Caudate nucleus (tissue), 63 donors: ENCODE measurements at places on chromosomes 2 and 18.

DNA sequence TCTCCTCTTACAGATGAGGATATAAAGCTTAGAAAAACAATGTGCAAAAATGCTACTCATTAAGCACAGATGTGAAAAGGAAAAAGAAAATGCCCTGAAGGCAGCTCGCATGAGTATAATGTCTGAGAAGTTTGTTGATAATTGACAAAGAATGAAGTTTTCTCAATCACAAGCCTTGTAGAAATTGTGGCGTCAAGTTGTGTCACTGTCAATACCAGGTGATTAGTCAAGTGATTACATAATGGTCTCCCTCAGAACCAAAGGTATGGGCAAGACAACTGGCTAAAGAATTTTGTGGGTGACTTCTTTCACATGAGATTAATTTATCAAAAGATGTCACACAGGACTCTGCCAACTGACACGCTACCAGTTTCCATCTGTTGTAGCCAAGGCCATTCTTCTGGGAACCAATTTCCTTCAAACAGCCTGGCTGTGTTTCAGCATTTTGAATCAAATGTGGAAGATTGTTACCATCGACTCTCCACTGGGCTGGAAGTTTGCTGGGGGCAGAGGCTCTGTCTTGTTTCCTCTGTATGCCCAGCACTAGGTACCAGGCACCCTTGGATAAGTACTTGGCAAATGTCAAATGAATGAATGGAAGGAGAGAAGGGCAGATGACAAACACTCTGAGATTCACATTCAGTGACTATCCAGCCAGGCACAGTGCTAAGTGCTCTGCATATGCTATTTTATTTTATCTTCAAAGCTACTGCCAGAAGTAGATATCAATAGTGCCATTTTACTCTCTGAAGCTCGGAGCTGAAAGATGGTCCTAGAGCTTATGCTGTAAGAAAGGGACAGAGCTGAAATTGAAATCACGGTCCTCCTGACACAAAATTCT is 5.9 kb upstream of the FN1 start:
- no peak for DNase-seq

GRCh38 chr18:58862851-58863538 is 1.7 kb upstream of the ZNF532 start:
- no peak for DNase-seq

- no peak for DNase-seq
Observed at GRCh38 chr2:26683583-26683982, 8.9 kb upstream of the KCNK3 start.

DNA sequence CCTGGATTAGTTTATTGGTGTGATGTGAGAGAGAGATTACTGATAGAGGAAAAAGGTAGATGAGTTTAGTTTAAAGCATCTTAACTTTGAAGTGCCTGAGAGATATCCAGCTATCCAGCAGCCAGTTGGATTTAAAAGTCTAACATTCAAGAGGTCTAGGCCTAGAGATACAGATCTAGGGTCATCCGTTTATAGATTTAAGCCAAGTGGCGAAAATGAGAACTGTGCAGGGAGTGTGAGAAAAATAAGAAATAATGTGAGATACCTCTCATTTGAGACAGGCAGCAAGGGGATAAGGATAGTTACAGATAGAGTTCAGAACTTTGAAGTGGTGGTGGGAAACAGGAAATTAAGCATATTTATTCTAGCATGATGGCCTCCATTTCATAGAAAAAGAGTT is 5.3 kb upstream of the ORC2 start:
- DNase-seq = no peak

GRCh38 chr18:36375118-36375517 is 77.6 kb downstream of the FHOD3 start:
- no peak for DNase-seq

GRCh38 chr2:145759228-145759915 is 1239.5 kb upstream of the ZEB2 start:
- DNase-seq = no peak

DNA sequence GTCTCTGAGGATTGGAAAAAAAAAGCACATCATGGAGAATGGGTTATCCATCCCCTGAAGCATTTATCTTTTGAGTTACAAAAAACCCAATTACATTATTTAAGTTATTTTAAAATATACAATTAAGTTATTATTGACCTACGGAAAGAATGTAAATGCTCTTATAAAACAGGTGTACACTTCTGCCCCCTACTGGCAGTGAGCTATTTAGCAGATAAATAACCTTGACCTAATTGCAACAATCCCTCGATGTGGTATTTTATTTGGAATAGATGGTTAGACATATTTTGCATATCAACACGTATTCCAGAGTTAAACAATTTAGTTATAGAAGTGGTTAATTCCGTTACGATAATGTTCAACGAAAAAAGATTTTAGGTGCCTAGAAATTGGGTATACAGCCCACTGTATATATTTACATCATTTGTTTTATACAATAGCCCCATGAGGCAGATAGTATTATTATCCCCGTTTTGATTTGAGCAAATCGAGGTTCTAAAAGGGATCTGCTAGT is 9.1 kb upstream of the DAW1 start:
- DNase-seq = no peak

DNA sequence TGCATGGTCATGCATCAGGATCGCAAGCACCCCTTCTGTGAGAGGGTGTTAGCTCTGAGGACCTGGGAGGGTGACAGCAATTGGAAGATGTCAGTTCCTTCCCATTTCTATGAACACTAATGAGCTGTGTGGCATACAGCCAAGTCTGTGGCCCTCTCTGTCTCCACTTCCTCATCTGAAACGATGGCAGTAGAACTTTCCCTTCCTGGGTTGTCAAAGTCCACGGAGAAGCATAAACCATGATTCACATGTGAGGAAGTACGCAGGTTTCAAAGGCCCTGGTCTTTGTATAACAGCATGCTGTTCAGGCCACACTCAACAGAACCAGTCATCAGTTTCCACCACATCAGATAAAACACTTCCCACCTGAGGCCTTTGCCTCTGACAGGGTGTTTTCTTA is 167.4 kb upstream of the RAB6C start:
- peak; percentile 21 for DNase-seq

DNA sequence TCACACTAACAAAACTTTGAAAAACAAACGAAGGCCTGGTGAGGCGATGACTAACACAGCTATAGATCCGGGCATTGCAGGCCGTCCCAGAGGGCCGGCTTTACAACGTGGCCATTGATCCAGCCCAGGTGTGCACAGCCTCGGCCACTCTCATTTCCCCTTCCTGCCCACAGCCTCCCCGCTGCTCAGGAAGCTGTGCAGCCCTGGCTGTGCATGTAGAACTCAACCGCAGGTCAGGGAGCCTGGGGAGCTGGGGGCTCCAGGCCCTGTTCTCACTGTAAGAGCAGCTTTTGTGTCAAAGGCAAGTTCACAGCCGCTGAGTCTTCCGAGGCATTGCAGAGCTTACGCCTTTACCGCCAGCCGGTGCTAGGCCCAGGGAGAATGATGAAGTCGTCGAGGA is 87.2 kb downstream of the LONRF2 start:
- DNase-seq = no peak

DNA sequence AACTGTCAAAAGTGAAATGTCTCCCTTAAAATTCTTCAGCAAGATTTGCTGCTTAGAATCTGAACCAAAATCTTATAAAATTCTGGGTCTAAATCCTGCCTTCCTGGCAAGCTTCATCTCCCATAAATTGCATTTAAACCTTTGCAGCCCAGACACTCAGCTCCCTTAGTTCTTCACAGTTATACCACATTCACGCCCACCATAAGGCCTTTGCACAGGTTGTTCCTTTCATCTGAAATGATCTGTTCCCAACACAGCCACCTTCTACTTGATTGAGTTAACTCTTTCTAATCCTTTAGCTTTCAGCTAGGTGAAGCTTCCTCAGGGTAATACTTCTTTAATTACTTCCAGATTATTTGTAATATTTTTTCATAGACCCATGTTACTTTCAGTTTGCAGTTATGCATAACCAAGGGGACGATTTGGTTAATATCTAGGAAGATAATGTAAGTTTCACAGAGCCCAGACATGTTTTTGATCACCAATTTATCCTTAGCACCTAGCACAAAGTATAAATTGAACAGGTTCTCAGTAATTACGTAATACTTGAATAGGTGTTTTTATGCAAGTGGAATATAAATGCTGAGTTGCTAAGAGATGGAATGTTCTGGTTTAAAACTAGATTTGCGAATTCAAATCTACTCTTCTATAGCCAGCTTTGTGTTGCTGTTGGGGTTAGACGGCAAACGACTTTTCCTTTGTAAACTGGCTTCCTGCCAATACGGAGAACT is 779.7 kb upstream of the PKDCC start:
- no peak for DNase-seq

DNA sequence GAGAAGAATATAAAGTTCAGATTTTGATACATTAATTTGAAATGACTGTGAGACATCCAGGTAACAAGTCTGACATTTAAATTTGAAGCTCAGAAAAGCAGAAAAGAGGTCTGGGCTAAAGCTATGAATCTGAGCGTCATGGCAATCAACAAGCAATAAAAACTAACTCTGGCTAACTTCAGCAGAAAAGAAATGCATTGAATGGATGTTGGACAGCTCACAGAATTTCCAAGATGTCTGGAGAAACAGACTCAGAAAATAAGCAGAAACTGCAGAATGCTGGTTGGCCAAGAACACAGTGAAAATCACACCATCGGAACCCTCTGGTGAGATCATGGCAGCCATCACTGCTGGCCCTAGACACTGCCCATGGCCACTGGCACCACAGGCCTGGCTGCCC is 366.6 kb downstream of the METTL4 start:
- DNase-seq = no peak

GRCh38 chr2:144975881-144976280 is 456.0 kb upstream of the ZEB2 start:
- no peak for DNase-seq

GRCh38 chr2:196500686-196501431 is 138.7 kb upstream of the CCDC150 start:
- DNase-seq = no peak

DNA sequence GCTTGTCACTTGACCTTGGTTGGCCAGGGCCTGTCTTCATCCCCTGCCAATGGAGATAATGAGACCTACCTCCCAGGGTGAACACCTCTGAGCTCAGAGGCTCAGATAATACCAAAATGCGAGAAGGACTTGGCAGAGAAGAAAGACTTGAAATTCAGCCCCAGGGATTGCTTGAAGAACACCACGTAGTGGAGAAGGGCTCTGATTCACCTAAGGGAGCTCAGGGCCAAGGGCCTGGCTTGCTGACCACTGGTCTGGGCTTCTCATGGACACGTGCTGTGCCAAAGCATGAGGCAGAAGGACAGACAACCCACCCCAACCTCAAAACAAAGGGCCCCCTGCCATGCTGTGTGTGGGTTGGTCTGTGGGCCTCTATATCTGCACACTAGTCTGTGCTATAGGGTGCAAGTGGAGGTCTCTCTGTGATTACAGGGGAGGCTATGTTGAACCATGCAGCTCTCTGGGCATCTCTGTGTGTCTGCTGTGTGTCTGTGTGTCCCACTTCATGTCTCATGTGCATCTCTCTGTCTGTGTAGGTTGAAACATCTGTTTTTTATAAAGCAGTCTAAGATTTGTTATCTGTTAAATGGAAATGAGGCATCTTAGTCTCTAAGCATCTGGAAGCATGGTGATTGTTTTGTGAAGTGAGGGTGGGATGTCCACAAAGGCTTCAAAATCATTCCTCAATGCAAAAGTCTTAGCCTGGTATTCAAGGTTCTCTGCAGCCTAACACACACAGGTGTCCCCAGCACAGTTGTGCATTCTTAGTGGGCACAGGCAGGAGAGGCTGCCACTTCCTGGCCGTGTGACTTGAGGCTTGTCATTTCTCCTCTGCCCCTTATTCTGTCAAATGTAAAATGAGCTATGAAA is 61.0 kb upstream of the EPAS1 start:
- DNase-seq = no peak

GRCh38 chr2:88211809-88212154 is 41.6 kb downstream of the THNSL2 start:
- DNase-seq = no peak

- no peak for DNase-seq
Observed at GRCh38 chr2:201248288-201248844, 12.0 kb upstream of the CASP8 start.

DNA sequence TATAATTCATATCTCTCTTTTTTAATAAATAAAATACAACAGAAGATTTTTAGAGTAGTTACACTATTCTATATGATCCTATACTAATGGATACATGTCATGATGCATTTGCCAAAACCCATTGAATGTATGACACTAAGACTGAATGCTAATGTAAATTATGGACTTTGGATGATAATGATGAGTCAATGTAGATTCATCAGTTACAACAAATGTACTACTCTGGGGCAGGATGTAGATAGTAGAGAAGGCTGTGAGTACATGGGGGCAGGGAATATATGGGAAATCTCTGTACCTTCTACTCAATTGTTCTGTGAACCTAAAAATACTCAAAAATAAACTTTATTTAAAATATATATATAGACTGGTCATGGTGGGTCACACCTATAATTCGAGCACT is 45.6 kb upstream of the NEDD4L start:
- DNase-seq = no peak

GRCh38 chr2:222655787-222656525 is at the start of gene FARSB:
Gene FARSB (minus strand): TSS chr2:222656092. CDS start chr2:222656073, 19 bp downstream.
- peak; percentile 88 for DNase-seq

- no peak for DNase-seq
Observed at GRCh38 chr2:196286821-196287220, 115.4 kb upstream of the STK17B start.

DNA sequence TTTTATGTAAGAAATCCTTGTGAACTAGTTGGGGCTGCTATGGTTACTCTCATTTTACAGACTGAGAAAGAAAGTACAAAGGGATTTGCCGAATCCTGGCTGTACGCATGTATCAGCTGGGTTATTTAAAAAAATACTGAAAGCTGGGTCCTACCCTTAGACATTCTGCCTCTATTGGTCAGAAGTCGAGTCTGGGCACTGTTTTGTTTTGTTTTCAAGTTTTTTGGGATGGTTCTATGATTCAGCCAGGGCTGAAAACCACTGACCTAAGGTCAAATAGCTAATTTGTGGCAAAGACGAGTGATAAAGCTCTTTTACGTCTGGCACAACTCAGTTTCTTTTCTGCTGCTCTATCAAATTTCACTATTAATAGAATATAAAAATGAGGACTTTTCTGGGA is 5.9 kb upstream of the SLC8A1 start:
- DNase-seq = no peak

DNA sequence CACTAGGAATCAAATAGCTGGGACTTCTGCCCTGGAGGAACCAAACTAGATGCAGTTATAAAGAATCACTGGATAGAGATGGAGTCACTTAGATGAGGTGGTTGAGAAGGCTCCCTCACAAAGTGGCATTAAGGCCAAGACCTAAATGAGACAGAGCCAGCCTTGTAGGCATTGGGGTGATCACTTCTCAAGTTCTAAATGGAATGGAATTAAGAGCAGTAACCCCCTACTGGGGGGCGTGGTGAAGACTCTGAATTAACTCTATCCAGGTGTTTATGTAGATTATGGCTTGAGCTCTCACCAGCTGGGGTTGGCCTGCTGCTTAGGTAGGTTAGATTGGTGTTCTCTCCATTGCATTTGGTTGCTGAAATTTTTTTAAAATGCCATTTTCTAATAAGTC is 71.3 kb downstream of the TTC27 start:
- DNase-seq = no peak
